Nephron progenitor cell (in vitro differentiated cells): ENCODE measurements at places on chromosomes 7 and 10.
A peak's percentile ranks its signal among the peaks of the same experiment; 100 is the strongest.

DNA sequence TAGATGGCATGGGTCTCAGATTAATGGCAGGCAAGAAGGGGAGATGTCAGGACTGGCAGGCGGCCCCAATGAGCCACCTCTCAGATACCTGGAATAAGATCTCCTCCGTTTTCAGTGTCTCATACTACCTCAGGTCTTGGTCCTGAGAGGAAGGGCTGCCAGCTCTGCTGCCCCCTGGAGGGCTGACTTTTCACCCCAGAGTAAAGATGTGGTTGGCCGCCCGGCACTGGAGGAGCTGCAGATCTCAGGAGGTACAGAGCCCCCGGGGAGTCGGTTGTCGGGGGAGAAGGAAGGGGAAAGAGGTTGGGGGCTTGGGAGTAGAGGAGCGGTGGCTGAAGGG, 642 bp upstream of the COL13A1 start:
- peak; percentile 78 for DNase-seq

GRCh38 chr7:35755711-35756110, 45.1 kb upstream of the SEPTIN7 start:
- DNase-seq = no peak

DNA sequence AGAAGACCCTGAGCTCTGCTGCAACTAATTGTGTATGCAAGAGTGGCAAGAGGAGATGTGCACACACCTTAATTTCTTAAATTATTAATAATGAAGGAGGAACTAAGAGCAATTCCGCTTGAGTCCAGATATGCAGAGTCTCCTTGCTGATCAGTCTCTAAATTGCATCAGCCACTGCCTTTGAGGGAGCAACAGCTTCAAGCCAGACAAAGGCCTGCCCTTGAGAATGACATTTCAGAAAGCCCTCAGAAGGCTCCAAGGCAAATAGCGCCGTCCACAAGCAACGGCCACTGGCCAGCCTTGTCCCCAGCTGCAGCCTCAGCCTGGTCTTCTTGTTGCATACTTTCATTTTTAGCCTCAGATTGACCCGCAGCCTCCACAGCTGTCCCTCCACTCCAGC, 110.6 kb upstream of the RNF32 start:
- DNase-seq = no peak

- peak; percentile 69 for DNase-seq
Measured at GRCh38 chr7:155490697-155491628, 33.0 kb downstream of the EN2 start.

DNA sequence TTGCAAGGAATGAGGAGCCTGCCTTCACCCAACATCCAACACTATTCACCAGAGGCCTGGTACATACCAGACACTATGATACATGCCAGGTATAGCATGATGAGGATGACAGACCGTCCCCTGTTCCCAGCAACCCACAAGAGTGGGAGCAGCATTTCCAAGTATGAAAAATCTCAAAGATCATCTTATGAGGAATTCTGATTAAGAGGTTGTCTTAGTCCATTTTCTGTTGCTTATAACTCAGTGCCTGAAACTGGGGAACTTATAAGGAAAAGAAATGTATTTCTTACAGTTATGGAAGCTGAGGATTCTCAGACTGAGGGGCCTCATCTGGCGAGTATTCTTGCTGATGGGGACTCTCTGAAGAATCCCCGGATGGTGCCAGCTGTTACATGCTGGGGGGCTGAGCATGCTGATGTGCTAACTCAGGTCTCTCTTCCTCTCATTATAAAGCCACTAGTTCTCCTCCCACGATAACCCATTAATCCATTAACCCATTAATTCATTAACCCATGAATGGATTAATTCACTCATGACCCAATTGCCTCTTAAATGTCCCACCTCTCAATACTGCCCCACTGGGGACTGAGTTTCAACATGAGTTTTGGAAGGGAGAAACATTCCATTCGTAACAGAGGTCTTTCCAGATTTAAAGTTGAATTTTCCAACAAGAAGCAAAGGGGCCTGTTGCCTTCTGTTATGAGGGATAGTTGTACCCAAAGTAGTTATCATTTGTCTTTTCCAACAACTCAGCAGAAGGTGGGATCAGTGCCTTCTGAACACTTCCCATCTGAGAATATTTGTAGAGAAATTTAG, 173.9 kb downstream of the HERPUD2 start:
- DNase-seq = no peak

DNA sequence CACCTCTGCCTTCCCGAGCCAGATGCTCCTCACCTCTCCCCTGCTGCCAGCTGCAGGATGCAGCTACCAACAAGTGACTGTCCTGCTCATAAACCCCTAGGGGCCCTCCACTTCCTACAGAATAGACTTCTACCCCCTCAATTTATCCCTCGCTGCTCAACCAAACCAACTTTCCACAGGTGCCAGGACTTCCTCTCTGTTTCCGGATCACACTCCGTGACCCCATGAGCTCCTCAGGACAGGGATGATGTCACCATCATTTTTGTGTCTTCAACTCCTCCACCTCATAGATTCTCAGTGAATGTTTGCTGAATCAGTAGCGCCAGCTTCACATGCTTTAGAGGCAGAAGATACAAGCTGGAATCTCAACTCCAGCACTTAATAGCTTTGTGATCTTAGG, 25.8 kb upstream of the ADRB1 start:
- DNase-seq = no peak

- DNase-seq = peak; percentile 89
Measured at GRCh38 chr7:471866-472639, 47.6 kb downstream of the PDGFA start.

DNA sequence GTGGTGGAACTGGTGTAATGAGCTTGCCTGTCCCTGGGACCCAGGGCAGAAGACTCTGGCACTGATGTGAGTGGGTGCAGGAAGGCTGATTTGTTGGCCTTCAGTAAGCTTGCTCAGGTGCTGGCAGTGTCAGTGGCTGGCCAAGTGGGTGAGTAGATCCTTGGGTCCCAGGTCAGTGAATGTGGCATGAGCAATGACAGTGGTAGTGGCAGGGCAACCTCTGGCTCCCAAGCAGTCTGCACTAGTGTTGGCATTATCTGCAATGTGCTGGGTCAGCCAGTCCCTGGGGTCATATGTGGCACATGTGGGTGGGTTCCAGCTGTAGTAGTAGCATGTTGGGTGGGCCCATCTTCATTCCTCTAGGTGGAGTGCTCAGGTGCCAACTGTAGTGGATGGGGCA, 640.9 kb upstream of the GRM3 start:
- no peak for DNase-seq

DNA sequence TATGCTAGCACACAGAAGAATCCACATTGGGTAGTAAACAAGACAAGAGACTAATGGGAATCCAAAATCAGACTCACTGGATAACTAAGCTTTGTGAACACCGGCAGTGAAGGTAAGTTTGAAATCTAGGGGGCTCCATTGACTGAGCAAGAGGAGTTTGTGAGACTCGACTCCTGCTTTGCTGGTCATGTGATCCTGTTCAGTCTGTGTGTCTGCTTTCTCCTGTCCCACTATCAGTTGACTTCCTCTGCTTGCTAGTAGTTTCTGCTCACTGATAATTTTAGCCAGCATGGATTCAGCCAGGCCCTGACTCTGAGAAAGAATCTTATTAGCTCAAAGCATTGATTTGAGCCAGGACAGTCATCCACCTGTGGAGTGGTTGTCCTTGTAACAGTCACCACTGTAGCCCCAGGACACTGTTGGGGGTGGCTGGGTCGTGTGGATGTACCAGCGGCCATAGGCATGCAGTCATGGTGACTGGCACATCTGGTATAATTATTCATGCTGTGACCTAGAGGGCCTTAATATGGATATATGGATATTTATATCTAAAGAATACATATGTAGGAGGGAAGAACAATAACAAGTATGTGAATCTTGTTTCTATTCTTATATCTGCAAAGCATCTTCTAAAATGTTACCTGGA, 44.4 kb downstream of the DNAH11 start:
- no peak for DNase-seq

- peak; percentile 15 for DNase-seq
Measured at GRCh38 chr7:30176463-30177109, 41.8 kb downstream of the MTURN start.

DNA sequence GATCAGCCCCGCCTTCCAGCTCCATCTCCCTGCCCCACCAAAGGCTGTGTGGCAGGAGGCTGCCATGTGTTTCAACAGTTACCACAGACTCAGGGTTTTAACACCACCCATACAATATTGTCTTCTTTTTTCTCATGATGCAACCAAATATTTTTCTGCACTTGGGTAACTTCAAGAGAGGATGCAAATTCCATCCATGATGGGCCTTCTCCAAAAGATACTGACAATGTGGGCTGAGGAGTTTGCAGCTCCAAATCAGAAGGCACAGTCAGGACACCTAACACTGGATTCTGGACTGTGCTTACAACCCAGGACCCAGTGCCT, 347.9 kb downstream of the GRID1 start:
- DNase-seq = no peak

DNA sequence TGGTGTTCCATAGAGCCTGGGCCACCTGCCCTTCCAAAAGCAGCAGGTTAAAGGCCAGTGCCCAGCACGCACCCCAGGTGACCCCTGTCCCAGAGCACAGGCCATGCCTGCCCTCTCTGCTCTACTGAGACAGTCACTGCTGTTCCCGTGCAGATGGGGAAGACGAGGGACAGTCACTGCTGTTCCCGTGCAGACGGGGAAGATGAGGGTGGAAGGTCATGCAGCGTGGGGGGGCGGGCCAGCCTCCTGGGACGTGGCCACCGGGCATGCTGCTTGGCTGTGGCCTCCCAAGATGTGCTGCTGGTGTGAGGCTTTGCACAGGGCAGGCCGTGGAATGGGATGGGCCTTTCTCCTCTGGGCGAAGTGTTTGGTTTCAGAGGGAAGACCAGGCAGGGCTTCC, 18.4 kb downstream of the LRRC27 start:
- DNase-seq = no peak

- DNase-seq = no peak
Measured at GRCh38 chr10:113865901-113866300, 11.4 kb downstream of the NHLRC2 start.

DNA sequence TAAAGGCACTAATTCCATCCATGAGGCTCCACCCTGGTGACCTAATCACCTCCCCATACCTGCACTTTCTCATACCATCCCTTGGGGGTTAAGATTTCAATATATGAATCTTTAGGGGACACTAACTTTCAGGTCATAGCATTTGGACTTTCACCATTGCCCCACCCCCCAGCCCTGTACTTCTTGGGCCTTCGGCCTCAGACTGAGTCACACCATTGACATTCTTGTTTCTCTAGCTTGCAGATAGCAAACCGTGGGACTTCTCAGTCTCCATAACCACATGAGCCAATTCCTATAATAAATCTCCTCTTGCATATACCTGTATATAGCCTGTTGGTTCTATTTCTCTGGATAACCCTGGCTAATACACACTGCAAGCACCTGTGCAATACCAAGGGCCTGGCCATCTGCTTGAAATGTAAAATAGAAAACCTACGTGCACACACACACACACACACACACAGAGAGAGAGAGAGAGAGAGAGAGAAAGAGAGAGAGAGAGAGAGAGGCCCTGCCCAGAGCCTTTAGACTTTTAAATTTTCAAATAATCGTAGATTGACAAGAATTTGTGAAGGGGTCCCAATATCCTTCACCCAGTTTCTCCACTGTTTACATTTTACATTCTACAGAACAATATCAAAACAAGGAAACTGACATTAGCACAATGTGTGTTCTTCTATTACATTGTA, 25.3 kb downstream of the ANXA8 start:
- DNase-seq = no peak

DNA sequence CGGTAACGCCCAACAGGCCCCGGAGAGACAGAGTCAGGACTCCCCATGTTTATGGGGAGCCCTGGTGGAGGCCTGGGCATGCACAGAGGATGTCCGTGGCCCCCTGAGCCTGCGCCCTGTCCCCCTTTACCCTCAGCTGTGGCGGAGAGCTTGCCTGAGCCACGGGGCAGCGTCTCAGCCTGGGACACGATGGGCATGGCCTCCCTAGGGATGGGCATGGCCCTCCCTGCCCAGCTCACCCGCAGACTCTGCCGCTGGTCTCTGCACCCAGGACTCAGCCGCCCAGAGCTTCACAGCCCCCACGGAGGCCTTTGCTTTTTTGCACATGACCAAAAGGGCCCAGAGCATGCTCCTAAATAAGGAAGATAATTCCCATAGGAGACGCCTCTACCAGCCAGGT, 394.2 kb downstream of the PTPRN2 start:
- no peak for DNase-seq

DNA sequence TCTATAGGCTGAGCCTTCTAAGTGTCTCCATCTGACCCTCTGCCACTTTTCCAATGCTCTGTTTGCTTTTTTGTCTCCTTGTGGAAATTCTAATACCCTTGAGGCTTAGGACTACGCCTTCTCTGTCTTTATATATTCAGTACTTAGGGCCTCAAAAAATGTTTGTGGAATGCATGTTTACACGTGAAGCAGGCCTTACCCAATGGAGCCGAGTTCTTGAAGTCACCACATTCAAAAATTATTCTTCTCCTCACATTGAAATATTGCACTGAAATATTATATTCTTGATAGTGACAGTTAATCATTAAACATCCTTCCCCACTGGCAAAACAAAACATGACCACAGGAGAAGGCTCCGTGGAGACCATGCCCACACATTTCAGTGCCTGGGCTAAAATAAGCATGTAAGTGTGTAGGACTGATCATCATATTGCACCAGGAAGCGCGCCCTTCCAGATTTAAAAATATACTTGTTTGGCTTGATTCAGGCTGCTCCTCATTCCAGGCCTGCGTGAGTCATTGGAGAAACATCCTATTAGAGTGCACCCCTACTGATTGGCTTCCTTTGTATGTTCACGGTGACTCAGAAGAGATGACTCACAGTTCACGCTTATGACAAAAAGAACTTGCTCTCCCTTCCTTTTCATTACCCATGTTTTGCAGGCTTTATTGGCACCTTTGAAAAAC, 307.4 kb upstream of the AOAH start:
- no peak for DNase-seq

DNA sequence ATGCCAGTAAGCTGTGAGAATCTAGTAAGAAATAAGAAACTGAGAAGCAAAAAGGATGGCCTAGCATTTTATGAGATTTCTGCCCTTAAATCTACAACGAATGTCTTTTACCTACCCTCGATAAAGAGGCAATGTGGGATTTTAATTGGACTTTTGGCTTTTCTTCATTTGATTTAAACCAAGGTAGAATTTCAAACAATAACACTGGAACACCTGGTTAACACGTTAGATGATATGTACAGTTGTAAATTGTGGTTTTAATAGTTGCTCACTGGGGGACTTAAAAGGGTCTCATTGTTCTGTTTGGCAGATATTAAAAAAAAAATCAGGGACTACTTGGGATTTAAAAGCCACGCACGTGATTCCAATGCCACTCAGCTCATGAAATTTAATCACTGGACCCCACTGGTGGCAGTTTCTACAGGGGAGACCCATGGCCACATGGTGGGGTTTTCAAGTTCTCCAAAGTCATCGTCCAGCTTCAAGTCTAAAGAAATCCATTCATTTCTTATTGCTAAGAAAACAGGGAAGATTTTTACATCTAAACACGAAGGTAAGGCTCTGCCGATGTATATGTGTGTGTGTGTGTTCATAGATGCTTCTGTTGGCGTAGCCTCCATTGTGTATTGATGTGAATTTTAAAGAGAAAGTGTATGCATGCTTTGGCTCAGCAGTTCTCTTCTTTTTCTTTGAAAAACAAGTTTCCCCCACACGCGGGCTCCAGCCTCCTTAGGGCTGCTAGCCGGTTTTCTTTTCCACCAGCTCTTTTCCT, 588.6 kb upstream of the MKI67 start:
- DNase-seq = no peak

GRCh38 chr7:1872191-1873069, 202.4 kb downstream of the ELFN1 start:
- DNase-seq = no peak
